Muscle of back (tissue), 13 donors: ENCODE measurements at places on chromosomes 16 and 17. TPM values are rescaled to one million over a fixed set of nuclear protein-coding genes. Genes with fewer than 3 reads are reported as not detected.

NPIPB8 gene
- 0.32 TPM for polyA plus RNA-seq

DNA sequence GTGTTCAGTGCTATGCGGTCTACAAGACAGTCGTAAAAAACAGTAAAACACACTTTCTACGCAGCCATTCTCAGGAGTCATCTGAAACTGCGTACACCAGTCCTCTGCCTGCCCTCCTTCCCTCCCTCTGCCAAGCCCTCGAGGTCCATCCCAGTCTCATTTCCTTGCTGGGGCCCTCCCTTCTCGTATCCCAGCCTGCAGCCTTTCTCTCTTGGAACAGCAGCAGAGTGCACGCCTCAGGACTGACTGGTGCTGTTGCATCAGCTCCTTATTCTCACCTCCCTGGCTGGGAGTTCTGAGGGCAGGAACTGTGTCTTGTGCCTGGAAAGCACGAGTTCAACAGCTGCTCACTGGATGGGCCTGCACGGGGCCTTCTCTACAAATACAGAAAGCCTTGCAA lies 12.5 kb downstream of the FAHD1 start:
- DNase-seq, result no peak

KRTAP17-1 gene
- polyA plus RNA-seq, result not detected

DNA sequence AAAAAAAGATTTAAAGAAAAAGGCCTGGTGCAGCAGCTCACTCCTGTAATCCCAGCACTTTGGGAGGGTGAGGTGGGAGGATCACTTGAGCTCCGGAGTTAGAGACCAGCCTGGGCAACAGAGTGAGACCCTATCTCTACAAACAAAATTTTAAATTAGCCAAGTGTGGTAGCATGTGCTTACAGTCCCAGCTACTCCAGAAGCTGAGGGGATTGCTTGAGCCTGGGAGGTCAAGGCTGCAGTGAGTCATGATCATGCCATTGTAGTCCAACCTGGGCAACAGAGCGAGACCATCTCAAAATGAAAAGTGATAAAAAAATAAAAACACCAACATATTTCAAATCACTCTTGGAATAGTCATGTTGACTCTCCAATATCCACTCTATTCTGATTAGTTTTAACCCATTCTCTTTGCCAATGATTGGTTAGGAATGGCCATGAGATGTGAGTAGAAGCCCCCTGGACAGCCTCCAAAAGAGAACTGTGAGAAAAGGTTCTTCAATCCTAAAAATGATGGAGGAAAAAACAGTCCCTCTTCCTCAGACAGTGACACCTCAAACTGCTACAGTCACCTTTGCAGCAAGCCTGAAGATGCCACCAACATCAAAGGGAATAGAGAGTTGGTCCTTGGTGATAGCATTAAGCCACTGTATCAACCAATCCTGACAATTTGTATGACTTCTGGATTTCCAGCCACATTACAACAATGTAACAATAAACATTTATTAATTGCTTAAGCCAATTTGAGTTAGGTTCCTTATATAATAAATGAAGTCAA lies 2.9 kb upstream of the KANSL1 start:
- DNase-seq, result no peak

DNA sequence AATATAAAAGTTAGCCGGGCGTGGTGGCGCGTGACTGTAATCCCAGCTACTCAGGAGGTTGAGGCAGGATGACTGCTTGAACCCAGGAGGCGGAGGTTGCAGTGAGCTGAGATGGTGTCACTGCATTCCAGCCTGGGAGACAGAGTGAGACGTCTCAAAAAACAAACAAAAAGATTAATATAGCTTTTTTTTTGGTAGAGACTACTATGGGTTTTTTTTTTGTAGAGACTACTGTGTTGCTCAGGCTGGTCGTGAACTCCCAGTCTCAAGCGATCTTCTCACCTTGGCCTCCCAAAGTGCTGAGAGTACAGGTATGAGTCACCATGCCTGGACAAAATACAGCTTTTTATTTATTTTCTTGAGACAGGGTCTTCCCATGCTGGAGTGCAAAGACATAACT lies 20.2 kb downstream of the ZNRF1 start:
- DNase-seq, result no peak

CCL18 gene
- polyA plus RNA-seq, result not detected

DNA sequence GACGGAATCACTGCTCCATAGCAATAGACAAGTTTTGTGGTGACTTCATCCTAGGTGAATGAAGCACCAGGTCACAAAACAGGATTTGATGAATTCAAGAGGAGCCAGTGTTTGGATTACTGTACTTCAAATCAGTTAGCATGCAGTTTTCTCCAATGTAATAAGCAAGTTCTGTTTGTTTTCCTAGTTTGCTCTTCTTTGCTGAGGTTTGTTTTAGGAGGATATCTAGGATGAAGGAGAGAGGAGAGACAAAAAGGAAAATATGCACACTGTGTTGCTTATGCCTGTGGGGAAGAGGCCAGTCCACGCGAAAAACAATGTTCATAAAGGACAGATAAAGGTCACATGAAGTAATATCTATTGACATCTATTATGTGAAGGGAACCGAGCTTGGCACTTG lies 9.0 kb downstream of the KRT37 start:
- no peak for DNase-seq

PLLP gene
- 1.3 TPM for polyA plus RNA-seq
